ENCODE measurements at places on chromosomes 11 and 22.

- DNase-seq: no peak
Measured at GRCh38 chr22:24289741-24290163, 19.1 kb downstream of the SPECC1L start.

DNA sequence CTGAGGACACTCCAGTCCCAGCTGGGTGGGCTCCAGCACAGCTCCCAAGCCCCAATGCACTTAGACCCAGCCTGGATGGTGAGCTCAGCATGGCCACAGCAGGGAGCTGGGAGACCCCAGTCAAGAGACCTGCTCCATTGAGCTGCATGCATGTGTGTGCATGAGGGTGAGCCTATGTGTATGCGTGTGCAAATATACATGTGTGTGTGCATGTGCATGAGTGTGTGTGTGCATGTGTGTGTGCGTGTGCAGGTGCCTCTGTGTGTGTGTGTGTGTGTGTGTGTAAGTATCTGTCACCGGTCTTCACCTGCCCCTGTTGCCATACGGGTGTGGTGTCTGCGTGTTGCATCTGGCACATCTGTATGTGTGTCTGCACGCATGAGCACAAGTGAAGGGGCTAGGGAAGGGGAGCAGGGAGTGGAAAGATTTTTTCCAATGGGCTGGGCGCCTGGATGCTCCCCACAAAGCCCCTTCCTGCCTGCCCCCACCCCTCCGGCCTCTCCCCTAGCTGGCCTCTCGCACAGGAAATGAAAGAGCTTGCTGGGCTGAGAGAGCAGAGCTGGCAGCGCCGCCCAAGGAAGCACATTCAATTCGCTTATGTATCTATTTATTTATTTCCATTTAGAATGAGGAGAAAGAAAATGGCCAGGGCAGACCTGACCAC lies 4.1 kb downstream of the TSPAN32 start:
- DNase-seq: peak; percentile 58

GRCh38 chr11:31645747-31646146 lies 136.2 kb downstream of the ELP4 start:
- no peak for DNase-seq

GRCh38 chr22:50711446-50712340 lies 26.3 kb upstream of the ACR start:
- DNase-seq: no peak

DNA sequence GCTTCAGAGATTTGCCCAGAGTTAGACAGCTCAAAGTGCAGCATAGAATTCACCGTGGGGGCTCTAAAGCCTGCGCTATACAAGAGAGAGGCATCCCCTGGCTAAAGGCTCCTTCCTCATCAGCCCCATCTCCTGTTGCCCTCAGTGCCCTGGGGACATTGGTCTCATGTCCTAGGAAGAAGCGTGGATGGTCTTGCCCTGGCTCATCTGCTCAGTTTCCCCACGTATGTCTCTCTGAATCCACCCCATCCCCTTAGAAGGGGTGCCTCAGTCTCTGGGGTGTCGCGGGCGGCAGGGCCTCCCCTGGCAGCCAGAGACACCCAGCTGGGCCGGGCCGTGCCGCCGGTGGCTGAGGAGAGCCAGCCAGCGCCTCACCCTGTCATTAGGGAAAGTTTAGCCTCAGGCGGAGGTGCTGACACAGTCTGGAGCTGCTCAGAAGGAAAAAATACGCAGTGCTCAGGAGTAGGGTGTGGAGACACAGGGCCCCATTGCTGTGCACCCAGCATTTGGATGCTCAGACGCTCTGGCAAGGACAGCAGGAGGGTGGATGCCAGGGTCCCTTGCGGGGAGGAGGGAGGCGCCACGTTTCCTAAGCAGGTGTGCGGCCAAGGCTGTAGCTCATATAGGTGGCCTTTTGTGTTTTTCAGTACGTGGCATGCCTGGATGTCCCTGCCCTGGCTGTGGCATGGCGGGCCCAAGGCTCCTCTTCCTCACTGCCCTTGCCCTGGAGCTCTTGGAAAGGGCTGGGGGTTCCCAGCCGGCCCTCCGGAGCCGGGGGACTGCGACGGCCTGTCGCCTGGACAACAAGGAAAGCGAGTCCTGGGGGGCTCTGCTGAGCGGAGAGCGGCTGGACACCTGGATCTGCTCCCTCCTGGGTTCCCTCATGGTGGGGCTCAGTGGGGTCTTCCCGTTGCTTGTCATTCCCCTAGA lies 1.3 kb downstream of the SLC39A13 start:
- no peak for DNase-seq

DNA sequence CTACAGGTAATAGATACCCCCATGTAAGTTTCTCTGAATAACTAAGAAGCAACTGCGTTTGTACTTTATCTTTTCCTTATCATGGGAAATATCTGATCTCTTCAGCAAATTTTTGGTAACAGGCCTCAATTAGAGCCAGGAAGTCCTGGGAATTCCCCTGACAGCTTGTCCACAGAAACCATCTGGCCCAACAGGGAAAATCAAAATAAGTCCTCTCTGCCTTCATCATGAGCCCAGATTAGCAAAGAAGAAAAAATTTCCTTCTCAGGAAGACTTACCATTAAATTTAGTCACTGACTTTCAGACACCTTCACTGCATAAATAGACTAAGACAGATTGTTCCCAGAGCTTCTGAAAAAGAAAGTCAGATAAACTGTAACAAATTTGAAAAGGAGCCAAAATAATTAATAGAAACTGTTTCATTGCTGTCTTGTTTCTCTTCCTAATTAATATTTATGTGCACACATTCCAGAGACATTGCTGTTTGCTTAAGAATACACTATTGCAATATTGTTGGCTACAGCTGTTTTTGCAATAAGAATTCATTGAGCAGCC lies 278.1 kb upstream of the FAT3 start:
- DNase-seq: no peak

DNA sequence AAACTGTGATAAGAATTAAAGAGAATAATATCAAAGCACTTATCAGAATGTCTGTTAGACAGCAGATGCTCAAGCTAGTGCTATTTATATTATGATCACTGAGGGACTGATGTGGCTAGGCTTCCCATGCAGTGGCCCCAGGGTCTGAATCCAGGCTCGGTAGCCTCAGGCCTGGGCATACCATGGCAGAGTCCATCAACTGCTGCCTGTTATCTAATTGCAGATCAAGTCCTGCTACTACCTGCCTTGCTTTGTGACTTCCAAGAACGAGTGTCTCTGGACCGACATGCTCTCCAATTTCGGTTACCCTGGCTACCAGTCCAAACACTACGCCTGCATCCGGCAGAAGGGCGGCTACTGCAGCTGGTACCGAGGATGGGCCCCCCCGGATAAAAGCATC lies 57.5 kb downstream of the TIMP3 start:
- DNase-seq: no peak

- no peak for DNase-seq
Measured at GRCh38 chr22:20130319-20130718, 1.3 kb upstream of the ZDHHC8 start.

DNA sequence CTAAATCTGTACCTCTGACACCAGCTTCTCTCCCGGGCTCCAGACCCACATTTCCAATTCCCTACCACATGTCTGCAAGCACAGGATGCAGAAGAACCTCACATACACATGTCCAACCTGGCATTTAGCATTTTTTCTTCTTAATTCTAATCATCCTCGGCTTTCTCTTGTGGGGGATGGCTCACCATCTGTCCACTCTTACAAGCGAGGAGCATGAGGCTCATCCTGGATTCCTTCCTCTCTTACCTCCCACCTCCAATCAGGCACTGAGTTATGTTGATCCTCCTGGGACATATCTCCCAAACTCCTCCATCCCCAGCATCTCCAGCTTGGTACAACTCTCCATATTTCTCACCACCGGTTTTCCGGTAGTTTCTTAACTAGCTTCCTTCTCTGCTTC lies 149.8 kb upstream of the LARGE1 start:
- DNase-seq: no peak

DNA sequence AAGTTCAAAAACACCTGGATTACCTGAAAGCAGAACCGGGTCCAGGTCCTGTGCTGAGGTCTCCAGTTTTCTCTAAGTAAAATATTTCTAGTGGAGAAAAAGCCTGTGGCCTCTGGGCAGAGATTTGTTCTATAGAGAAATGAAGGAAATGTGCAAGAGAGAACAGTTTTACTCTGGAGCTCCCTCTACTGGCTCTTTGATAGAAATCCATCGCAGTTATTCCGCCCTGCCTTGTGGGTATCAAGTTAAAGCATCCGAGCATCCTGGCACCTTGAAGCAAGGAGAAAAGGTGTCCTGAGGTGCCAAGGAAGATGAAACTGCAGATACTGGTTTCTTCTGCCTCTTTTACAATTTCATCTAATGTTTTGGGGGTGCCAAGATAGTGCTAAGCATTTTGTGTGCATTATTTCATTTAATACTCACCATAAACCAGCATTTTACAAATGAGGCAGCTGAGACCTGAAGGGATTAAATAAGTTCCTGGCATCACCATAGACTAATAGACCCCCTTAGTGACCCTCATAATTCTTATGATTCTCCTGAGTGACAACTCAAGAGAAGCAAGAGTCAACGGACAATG lies 113.1 kb upstream of the HSD17B12 start:
- no peak for DNase-seq

DNA sequence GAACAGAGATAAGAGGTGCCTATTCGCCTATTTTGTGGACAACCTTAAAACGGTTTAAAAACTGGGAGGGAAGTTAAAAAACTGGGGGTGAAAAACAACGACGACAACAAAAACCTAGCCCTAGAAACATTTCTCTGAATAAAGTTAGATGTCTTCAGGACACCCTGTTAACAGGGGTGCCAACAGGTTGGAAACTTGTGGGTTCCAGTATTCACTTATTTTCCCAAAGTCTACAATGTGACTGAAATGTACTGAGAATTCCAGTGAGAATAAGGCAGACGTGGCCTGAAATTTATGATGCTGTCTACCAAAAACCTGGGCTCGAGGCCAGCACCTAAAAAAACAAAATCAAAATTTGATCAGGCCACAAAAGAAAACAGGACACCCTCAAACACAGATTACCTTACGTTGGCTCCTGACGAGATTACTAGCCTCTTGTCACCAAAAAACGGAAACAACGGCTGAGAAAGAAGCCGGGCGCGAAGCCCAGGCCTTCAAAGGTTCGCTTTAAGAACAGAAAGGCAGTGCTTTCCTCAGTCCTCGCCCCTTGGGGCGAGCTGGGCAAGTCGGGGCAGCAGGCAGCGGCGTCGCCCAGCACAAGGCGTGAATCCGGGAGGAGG lies 906 bp downstream of the CCDC90B start:
- no peak for DNase-seq

DNA sequence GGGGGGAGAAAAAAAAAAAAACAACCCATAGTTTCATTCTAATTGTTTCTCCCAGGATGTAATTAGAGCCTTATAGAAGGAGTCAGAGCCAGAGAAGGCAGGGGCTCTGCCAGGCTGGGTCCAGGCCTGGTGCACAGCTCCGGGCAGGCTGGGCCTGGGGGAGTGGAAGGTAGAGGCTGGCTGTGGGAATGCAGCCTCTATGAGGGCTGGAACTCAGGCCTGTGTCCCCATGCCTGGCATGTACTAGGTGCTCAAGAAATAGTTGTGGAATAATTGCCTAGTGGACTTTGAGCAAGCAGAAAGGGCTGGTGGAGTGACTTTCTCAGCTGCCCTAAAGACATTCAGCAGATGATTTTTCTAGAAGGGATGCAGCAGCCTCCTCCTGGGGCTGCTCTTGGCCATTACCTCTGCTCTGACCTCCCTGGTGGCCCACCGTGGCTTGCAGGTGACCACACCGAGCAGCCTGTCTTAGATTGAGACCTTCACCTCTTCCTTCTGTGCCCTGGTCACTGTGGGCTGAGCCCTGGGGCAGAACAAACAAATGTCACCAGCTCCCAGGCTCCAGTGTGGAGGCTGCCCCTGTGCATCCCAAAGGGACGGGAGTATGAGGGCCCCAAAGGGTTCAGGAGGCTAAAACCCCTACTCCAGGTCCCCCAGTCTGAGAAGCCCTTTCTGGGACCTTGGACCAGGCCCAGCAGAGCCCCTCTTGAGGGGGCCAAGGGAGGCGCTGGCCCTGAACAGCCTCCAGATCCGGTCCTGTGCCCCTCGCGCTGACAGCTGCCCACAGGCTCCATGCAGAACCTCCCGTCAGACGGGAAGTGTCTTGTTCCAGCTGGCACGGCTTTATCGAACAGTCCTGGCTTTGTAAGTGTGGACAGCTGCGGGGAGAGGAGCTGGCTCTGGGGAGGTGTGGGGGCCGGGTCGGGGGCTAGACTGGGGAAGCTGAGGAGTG lies 18.8 kb downstream of the MYEOV start:
- DNase-seq: peak; percentile 37

GRCh38 chr22:44442186-44442815 lies 55.7 kb downstream of the RTL6 start:
- DNase-seq: no peak

GRCh38 chr11:73241300-73241699 lies 23.2 kb downstream of the P2RY2 start:
- DNase-seq: no peak

GRCh38 chr11:17526931-17527627 lies 17.1 kb downstream of the USH1C start:
- DNase-seq: no peak

- DNase-seq: no peak
Measured at GRCh38 chr11:11731311-11732083, 109.7 kb upstream of the GALNT18 start.

GRCh38 chr11:72743321-72744221 lies 8.6 kb downstream of the ARAP1 start:
- DNase-seq: no peak

- no peak for DNase-seq
Measured at GRCh38 chr22:18044548-18045271, 20.3 kb upstream of the MICAL3 start.

DNA sequence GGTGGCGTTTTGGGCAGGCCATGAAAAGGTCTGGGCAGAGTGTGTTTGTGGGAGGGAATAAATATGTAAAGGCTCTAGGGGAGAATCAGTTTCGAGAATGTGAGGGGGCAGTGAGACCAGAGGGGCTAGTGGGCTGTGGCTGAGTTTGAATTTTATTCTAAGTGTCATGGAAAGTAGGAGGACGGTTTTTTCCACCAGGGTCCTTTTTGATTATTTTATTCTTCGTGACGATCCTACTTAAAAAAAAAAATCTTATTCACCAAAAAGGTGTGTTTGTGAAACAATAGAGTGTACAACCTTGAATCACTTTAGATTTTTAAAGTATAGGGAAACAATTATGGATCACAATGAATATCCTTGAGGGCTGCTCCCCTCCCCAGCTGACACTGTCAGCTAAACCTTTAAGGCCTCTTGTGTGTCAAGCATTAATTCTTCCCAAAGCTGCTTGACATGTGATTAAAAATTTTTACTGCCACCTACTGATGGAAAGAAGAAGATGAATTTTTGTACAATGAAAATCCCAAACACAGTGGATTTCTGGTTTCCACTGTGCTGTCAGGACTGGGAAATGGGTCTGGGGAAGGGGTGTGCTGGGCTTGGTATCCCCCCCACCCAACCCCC lies 107.5 kb upstream of the OR4B1 start:
- no peak for DNase-seq

- DNase-seq: peak; percentile 37
Measured at GRCh38 chr22:19396934-19397733, 34.4 kb downstream of the HIRA start.

DNA sequence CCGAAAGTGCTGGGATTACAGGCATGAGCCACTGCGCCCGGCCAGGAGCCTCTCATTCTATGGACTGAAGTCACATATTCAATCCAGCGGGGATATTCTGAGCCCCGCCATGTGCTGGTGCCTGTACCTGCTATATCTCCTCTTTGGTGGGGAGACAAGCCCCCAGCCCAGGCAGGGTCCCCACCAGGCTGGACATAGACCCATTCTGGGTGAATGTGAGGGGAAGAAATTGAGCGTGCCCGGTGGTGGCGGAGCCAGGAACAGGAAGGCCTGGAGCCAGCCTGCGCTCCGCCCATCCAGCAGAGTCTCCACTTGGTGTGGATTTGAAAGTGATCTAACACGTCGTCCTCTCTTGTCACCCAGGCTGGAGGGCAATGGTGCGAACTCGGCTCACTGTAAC lies 38.0 kb upstream of the CSNK1E start:
- peak; percentile 42 for DNase-seq

GRCh38 chr22:29152954-29153719 lies 52.6 kb upstream of the EMID1 start:
- DNase-seq: no peak

Data from activated CD8-positive, alpha-beta memory T cell treated with anti-CD3 and anti-CD28 coated beads, Interleukin-2, amount 50 U/mL, for 48 hours (primary cell).